Activated naive CD8-positive, alpha-beta T cell treated with anti-CD3 and anti-CD28 coated beads, Interleukin-2, amount 10 ng/mL, durations not matched to agents 7 days and 5 days (primary cell): ENCODE measurements at places on chromosomes 6 and 20. TPM values are rescaled to one million over a fixed set of nuclear protein-coding genes. Genes with fewer than 3 reads are reported as not detected.
A peak's percentile ranks its signal among the peaks of the same experiment; 100 is the strongest.

GRCh38 chr6:57135885-57136284, 36.2 kb upstream of the BAG2 start:
- peaks cover 39% of the 10 kb centered on the region for H3K36me3 ChIP-seq
- H3K4me1 ChIP-seq, result peaks cover 2% of the 10 kb centered on the region

- no peaks in the 10 kb centered on the region for H3K36me3 ChIP-seq
- H3K27me3 ChIP-seq, result no peaks in the 10 kb centered on the region
- no peak overlapping the region for H3K27ac ChIP-seq
- H3K4me3 ChIP-seq, result no peak overlapping the region
Measured at GRCh38 chr6:94636780-94637385, 940.5 kb upstream of the MANEA start.

- peaks cover 59% of the 10 kb centered on the region for H3K36me3 ChIP-seq
- H3K27ac ChIP-seq, result peak overlapping the region; percentile 15
- DNase-seq, result no peak
- H3K4me1 ChIP-seq, result peaks cover 49% of the 10 kb centered on the region
- H3K27me3 ChIP-seq, result no peaks in the 10 kb centered on the region
Measured at GRCh38 chr20:56382696-56383095, 9.3 kb downstream of the AURKA start.

KHDRBS2 gene
- total RNA-seq, result not detected

RUNX2 gene
- 6.3 TPM for total RNA-seq
